ENCODE measurements at places on chromosomes 5 and 9.

DNA sequence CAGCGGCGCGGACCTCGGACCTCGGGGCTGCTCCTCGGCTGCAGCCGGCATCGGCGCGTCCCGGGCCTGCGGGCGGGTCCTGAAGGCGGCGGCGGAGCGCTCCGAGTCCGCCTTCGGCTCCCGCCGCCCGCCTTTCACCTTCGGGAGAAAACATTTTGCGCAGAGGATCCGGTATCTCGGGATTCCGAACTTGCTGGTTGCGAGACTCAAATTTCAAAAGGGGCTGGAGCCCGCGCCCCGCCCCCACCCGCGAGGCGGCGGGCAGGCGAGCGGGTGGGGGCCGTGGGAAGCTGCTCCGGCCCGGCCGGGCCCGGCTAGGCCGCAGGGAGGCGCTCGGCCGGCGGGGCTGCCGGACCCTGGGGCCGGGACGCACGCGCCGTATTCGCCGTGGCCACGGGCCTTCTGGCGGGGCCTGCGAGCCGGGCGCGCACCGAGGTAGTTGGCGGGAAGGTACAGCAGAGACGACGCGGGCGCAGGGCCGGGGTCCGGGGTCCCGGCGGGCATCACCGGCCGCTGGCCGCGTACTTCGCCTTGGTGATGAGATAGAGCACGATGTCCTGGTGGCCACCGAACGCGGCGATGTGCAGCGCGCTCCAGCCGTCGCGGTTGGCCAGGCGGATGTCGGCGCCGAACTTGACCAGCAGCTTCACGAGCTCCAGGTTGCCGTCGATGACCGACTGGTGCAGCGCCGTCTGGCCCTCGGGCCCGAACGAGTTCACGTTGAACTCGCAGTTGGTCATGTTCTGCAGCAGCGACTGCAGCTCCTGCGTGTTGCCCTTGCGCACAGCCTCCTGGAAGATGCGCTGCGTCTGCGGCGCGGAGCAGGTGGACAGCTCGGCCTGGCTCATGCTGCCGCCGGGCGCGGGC lies 757 bp downstream of the NRARP start:
- DNase-seq, result no peak

- no peak for DNase-seq
Measured at GRCh38 chr5:101425339-101425859, 522.3 kb upstream of the ST8SIA4 start.

DNA sequence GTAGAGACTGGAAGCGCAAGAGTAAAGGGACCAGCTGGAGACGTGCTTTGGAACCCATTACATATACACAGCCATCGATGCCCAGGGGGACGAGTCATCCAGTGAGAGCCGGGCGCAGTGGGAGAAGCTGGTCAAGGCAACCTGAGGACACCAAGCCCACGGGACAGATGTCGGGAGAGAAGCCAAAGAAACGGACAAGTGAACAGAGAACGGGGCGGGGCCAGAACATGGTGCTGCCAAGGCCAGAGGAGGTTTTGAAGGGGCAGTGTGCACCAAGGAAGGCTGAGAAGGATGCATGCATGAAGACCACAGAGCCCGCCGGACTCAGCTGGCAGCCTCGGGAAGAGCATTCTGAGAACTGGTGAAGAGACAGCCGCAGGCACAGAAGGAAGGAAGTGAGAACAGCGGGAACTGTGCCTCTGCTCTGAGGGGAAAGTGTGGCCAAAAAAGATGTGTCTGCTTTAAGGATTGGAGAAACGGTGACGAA lies 20.3 kb downstream of the CAMSAP1 start:
- no peak for DNase-seq

GRCh38 chr5:150052956-150053712 lies 33.2 kb downstream of the CSF1R start:
- DNase-seq, result no peak

GRCh38 chr5:81517462-81517861 lies 123.5 kb upstream of the ACOT12 start:
- DNase-seq, result no peak

- no peak for DNase-seq
Measured at GRCh38 chr5:87190687-87191086, 77.0 kb upstream of the RASA1 start.

GRCh38 chr9:127426756-127427155 lies 2.6 kb downstream of the ZNF79 start:
- peak; percentile 36 for DNase-seq

DNA sequence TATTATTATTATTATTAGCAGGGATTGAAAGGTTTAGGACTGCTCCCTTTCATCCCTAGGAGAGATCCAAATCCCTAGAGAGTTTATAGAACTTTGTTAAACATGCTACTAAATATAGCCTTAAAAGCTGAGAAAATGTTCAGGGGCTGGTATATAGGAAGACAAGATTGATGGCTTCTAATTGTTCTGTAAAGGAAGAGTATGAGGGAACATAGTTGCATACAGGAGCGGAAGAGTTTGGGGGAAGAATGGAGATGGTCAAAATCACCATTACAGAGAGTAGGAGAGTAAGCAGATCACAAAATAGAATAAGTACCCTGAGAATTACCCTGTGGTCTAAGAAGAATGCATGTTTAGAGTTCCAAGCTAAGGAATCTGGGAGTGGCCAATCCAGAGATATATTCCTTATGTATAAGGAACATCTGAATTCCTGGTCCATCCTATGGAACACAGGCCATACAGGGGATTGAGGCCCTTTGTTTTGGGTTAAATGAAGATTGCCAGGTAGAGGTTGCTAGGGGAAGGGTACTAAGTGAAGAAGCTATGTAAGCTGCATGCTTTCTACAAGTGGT lies 158.0 kb upstream of the APC start:
- DNase-seq, result no peak

GRCh38 chr9:23524607-23525155 lies 301.4 kb downstream of the ELAVL2 start:
- no peak for DNase-seq

- DNase-seq, result no peak
Measured at GRCh38 chr5:107359916-107360234, 310.9 kb downstream of the EFNA5 start.

DNA sequence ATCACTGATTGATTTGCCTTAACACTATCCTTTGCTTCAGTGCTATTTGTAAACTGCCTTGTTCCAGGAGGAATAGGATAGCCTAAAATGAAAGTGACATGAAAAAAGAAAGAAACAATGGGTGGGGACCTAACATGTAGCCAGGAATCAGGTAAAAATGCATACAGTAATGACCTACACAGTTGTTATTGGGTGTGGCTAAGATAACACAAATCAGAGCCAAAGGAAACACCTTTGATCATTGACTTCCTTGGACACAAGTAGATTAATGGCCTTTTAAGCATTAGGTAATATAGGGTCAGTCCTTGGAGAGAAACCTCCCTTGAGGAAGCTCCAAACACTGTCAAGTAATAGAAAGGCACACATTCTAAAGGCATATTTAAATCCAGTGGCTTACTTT lies 220.4 kb downstream of the TRPM3 start:
- DNase-seq, result no peak

- no peak for DNase-seq
Measured at GRCh38 chr9:82170866-82171265, 182.3 kb downstream of the SPATA31D1 start.

- DNase-seq, result no peak
Measured at GRCh38 chr5:110053824-110054223, 364.1 kb downstream of the MAN2A1 start.

DNA sequence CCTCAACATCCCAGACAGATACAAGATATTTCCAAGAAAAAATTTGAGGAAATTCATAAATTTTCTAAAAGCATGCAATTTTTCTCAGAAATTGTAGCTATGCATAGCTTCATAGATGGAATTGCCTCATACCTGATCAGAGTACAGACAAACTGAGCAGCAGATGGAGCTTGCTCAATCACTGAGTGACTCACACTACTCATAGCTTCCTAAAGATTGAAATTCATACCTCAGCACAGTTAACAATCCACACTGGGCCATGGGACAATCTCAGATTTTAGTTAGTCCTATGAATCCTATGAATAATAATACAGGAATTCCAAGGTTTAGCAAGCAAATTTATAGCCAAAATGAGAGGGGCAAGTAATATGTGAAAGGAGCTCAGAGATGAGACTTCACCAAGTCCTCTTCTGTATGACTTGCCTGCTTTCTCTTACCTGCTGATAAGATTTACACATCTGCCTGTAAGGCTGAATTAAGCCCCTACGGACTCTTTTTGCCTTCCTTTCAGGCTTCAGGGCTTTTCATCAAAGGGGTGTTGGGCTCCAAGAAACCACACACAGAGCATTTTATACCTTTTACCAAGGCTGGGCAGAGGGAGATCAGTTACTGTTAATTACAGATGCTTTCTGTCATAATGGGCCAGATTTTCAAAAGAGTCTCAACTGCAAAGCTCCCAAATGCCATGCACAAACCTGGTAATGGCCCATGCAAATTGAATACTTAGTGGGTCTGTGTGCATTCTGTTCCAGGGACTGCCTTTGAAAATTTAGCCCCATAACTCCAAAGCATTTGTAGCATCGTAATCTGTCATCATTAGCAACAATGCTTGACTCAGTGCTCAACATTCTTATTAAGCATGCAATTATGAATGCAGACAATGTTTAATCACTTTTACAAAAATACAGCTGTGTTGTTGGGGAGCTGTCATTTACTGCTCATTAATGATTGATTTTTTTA lies 439.3 kb downstream of the DTWD2 start:
- DNase-seq, result no peak

GRCh38 chr5:178625679-178626483 lies 969 bp downstream of the CLK4 start:
- no peak for DNase-seq

DNA sequence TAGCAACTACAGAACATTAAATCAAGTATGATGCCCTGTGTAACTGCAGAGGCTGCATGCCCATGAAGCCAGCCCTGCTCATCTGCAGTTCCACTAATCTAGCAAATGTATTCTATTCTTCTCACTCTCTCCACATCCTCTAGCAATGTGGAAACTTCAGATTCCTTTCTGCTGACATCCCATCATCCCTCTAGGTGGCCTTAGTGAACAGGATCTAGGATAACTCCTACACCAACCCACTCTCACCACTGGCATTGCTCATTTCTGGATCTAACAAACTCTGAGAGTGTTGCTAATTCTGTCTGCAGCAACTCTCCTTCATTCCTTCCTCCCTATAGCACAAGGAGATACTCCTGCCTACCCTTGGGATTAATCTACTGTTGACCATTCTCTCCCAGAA lies 80.8 kb downstream of the FAM81B start:
- DNase-seq, result no peak

GRCh38 chr5:86918246-86918645 lies 300.5 kb downstream of the COX7C start:
- no peak for DNase-seq

GRCh38 chr5:90644132-90644531 lies 85.5 kb downstream of the ADGRV1 start:
- DNase-seq, result no peak

- no peak for DNase-seq
Measured at GRCh38 chr9:110041452-110041851, 166.5 kb downstream of the C9orf152 start.

DNA sequence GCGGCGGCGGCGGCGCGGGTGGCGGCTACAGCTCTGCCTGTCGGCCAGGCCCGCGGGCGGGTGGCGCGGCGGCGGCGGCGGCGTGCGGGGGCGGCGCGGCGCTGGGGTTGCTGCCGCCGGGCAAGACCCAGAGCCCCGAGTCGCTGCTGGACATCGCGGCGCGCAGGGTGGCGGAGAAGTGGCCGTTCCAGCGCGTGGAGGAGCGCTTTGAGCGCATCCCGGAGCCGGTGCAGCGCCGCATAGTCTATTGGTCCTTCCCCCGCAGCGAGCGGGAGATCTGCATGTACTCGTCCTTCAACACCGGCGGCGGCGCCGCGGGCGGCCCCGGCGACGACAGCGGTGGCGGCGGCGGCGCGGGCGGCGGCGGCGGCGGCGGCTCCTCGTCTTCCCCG lies 296 bp downstream of the ZSWIM6 start:
- DNase-seq, result no peak

GRCh38 chr5:40879163-40879942 lies 29.9 kb upstream of the C7 start:
- no peak for DNase-seq

DNA sequence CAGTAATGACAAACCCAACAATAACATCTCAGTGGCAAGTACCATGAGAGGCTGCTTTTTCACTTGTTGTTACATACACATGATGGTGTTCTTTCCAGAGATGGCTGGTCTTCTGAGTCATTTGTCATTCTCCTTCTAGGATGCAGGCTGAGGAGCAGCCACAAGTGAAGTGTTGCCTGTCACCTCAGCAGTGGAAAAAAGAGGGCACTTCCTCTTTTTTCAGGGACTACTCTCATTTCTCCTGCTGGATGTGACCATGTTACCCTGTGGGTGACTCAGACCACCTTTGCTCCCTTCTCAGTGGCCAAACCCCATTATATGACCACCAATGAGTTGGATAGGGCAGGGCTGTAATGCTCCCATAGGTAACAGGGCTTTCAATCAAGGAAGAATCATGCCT lies 587.0 kb upstream of the ADAMTS16 start:
- DNase-seq, result no peak

GRCh38 chr5:172896465-172896864 lies 62.4 kb downstream of the ERGIC1 start:
- no peak for DNase-seq

- DNase-seq, result no peak
Measured at GRCh38 chr9:117368684-117369230, 46.1 kb downstream of the ASTN2 start.

GRCh38 chr5:124130816-124131215 lies 615.6 kb downstream of the ZNF608 start:
- no peak for DNase-seq
